Activated CD8-positive, alpha-beta T cell treated with anti-CD3 and anti-CD28 coated beads for 36 hours (primary cell): ENCODE measurements at places on chromosomes 1 and 21. TPM values are rescaled to one million over a fixed set of nuclear protein-coding genes. Genes with fewer than 3 reads are reported as not detected.
A peak's percentile ranks its signal among the peaks of the same experiment; 100 is the strongest.

Gene SERPINC1
- not detected for total RNA-seq

Gene FAAH
- total RNA-seq: 3.0 TPM

Gene FMO5
- total RNA-seq: 0.16 TPM

Gene NGF
- not detected for total RNA-seq

- H3K4me3 ChIP-seq: no peak overlapping the region
- H3K36me3 ChIP-seq: no peaks in the 10 kb centered on the region
- H3K27ac ChIP-seq: no peak overlapping the region
- no peak for DNase-seq
- H3K4me1 ChIP-seq: no peaks in the 10 kb centered on the region
- peaks cover 2% of the 10 kb centered on the region for H3K27me3 ChIP-seq
Measured at GRCh38 chr1:201374364-201374763, 3.1 kb downstream of the TNNT2 start.

DNA sequence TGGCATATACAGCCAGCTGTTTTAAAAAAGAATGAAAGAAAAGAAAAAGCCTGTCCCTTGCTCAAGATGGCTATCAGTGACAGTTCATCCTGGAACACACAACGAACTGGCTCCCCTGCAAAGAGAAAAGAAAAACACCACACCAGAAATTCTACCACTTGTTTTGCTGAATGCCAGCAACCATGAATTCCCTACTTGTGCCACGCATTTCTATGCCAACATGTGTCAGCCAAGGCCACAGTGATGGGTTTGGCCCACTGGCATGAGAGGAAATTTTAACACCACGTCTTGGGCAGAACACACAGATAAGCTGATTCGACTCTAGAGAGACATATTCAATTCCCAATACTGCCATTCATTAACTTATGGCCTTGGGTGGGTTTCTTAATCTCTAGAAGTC lies 64.0 kb downstream of the CAPZB start:
- H3K36me3 ChIP-seq: peaks cover 31% of the 10 kb centered on the region
- no peak overlapping the region for H3K4me3 ChIP-seq
- H3K27ac ChIP-seq: peak overlapping the region; percentile 62
- peaks cover 69% of the 10 kb centered on the region for H3K4me1 ChIP-seq

DNA sequence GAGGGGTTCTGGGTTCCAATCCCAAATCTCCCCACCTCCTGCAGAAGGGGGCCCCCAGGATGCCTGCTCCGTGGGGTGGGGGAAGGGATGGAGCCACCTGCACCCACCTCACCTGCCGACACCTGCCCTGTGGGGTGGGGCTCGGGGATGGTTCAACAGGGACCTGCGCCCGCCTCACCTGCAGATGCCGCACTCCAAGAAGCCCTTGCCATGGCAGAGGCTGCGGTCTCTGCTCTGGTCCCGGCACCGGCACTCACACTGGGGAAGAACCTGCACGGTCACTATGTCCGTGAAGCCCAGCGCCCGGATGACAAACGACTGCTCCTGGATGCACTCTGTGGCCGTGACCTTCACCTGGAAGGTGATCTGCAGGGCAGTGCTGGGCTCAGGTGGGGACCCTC lies 18.1 kb upstream of the PTTG1IP start:
- no peak for DNase-seq
- no peak overlapping the region for H3K4me3 ChIP-seq
- no peaks in the 10 kb centered on the region for H3K27me3 ChIP-seq
- H3K36me3 ChIP-seq: peaks cover 30% of the 10 kb centered on the region
- peaks cover 14% of the 10 kb centered on the region for H3K4me1 ChIP-seq

- H3K36me3 ChIP-seq: peaks cover 3% of the 10 kb centered on the region
- H3K4me1 ChIP-seq: no peaks in the 10 kb centered on the region
- H3K27ac ChIP-seq: no peak overlapping the region
- no peak for DNase-seq
Measured at GRCh38 chr1:42830631-42831030, 13.4 kb upstream of the SVBP start.

DNA sequence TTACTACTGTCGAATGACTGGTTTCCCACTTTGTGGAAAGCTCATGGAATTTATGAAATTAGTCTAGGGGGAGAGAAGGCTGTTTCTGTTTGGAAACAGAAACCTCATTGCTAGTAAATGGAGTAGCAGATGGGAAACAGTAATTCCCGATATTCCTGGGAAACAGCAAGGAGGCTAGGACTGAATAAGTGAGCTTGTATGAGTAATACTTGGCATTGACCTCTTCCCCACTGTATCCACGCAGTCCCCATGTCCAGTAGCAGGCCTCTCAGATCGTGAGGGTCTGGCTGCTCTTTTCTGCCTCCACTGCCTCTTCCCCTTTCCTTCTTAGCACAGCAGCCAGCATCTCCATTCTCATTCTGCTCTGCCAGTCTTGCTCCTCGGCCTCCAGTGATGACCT lies 75.5 kb downstream of the PRDM2 start:
- no peaks in the 10 kb centered on the region for H3K27me3 ChIP-seq
- DNase-seq: no peak
- H3K4me1 ChIP-seq: peaks cover 18% of the 10 kb centered on the region
- peaks cover 33% of the 10 kb centered on the region for H3K36me3 ChIP-seq

- no peak for DNase-seq
- H3K4me3 ChIP-seq: no peak overlapping the region
- no peak overlapping the region for H3K27ac ChIP-seq
- H3K4me1 ChIP-seq: no peaks in the 10 kb centered on the region
Measured at GRCh38 chr1:62064829-62065407, 129.7 kb upstream of the L1TD1 start.

GRCh38 chr1:156648951-156649350 lies 7.0 kb downstream of the BCAN start:
- DNase-seq: no peak
- no peak overlapping the region for H3K27ac ChIP-seq
- no peaks in the 10 kb centered on the region for H3K36me3 ChIP-seq
- peaks cover 1% of the 10 kb centered on the region for H3K4me1 ChIP-seq
- H3K27me3 ChIP-seq: peaks cover 66% of the 10 kb centered on the region

- peaks cover 9% of the 10 kb centered on the region for H3K4me1 ChIP-seq
- H3K27ac ChIP-seq: no peak overlapping the region
- no peaks in the 10 kb centered on the region for H3K36me3 ChIP-seq
Measured at GRCh38 chr1:203342192-203342940, 8.6 kb downstream of the FMOD start.

GRCh38 chr1:14761291-14762153 lies 163.0 kb downstream of the KAZN start:
- DNase-seq: no peak
- H3K4me1 ChIP-seq: no peaks in the 10 kb centered on the region
- H3K4me3 ChIP-seq: no peak overlapping the region
- no peaks in the 10 kb centered on the region for H3K36me3 ChIP-seq

GRCh38 chr1:218930472-218931241 lies 243.0 kb upstream of the LYPLAL1 start:
- H3K27ac ChIP-seq: no peak overlapping the region
- H3K36me3 ChIP-seq: no peaks in the 10 kb centered on the region
- no peaks in the 10 kb centered on the region for H3K4me1 ChIP-seq
- DNase-seq: no peak
- H3K27me3 ChIP-seq: peaks cover 1% of the 10 kb centered on the region
- H3K4me3 ChIP-seq: no peak overlapping the region

GRCh38 chr1:172351754-172352161 lies 68.7 kb upstream of the C1orf105 start:
- H3K4me3 ChIP-seq: no peak overlapping the region
- H3K27me3 ChIP-seq: no peaks in the 10 kb centered on the region
- H3K36me3 ChIP-seq: no peaks in the 10 kb centered on the region
- no peak for DNase-seq
- peaks cover 38% of the 10 kb centered on the region for H3K4me1 ChIP-seq

GRCh38 chr1:112840631-112841624 lies 115.1 kb downstream of the SLC16A1 start:
- no peak overlapping the region for H3K4me3 ChIP-seq
- peaks cover 9% of the 10 kb centered on the region for H3K27me3 ChIP-seq
- DNase-seq: no peak
- no peaks in the 10 kb centered on the region for H3K36me3 ChIP-seq
- H3K4me1 ChIP-seq: peaks cover 12% of the 10 kb centered on the region

- DNase-seq: no peak
- no peaks in the 10 kb centered on the region for H3K27me3 ChIP-seq
- peaks cover 6% of the 10 kb centered on the region for H3K4me1 ChIP-seq
- H3K4me3 ChIP-seq: no peak overlapping the region
- no peaks in the 10 kb centered on the region for H3K36me3 ChIP-seq
- H3K27ac ChIP-seq: no peak overlapping the region
Measured at GRCh38 chr1:101101360-101101759, 75.8 kb upstream of the DPH5 start.

GRCh38 chr1:154316704-154317103 lies 4.2 kb upstream of the AQP10 start:
- no peaks in the 10 kb centered on the region for H3K4me1 ChIP-seq
- no peak overlapping the region for H3K4me3 ChIP-seq
- H3K36me3 ChIP-seq: no peaks in the 10 kb centered on the region
- no peak overlapping the region for H3K27ac ChIP-seq
- no peak for DNase-seq

DNA sequence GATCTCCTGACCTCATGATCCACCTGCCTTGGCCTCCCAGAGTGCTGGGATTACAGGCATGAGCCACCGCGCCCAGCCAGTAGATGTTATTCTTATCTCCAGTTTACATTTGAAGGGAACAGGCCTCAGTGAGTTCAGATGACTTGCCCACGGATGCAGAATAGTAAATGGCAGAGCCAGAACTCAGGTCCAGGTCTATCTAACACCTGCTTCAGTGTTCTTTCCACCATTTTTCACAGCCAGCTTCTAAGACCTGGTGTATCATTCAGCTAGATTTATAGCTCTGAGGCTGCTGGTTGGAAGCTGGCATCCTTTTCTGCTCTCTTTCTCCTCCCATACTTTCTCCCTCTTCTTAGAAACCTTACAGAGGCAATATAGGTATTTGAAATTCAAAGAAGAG lies 10.8 kb downstream of the FABP3 start:
- DNase-seq: no peak
- no peaks in the 10 kb centered on the region for H3K4me1 ChIP-seq
- H3K4me3 ChIP-seq: no peak overlapping the region
- H3K36me3 ChIP-seq: peaks cover 26% of the 10 kb centered on the region
- no peaks in the 10 kb centered on the region for H3K27me3 ChIP-seq
